Endothelial cell (in vitro differentiated cells): ENCODE measurements at places on chromosomes 3 and 15.
A peak's percentile ranks its signal among the peaks of the same experiment; 100 is the strongest.

GRCh38 chr3:195895078-195895860 is 13.1 kb downstream of the TNK2 start:
- DNase-seq: peak; percentile 64

DNA sequence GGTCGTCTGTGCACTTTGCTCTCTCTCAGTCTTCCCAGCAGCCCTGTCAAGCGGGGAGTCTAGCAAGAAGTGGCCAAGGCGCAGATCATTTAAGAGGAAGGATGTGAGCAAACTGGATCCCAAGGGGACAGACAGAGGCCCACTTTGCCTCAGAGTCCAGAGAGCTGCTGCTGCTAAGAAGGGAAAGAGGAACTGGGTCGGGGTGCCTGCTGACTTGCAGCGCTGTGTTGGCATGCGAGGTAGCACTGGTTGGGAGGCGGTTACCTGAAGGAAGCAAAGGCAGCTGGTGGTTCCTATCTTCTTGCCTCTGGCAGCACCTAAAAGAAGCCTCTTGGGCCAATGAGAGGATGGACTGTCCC is 28.1 kb downstream of the SMAD3 start:
- DNase-seq: no peak

GRCh38 chr3:101128786-101129185 is 135.6 kb upstream of the ABI3BP start:
- no peak for DNase-seq

GRCh38 chr3:159038405-159038804 is 236.6 kb downstream of the MFSD1 start:
- no peak for DNase-seq

DNA sequence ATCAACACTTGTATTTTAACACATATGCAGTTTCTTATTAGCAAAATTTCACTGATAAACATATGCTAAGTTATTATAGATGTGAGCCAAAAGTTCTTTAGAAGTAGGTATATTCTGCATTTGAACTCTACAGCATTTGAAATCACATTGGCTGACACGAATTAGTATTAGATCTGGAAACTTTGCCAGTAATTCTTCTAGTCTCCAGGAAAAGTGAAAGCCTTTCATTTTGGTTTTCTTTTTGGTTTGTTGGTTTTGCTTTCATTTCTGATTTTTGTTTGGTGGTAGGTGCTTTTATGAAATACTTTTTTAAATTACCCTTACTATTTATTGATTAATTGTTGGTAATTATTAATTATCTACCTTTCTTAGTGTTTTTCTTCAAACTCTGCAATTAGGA is 72.9 kb downstream of the RBMS3 start:
- DNase-seq: no peak

GRCh38 chr3:69364354-69364753 is 21.5 kb downstream of the FRMD4B start:
- DNase-seq: no peak

GRCh38 chr3:148551767-148552260 is 145.9 kb upstream of the AGTR1 start:
- DNase-seq: no peak

GRCh38 chr3:51538115-51538458 is 432 bp upstream of the RAD54L2 start:
- peak; percentile 9 for DNase-seq

GRCh38 chr15:75666823-75667501 is 19.2 kb downstream of the SNX33 start:
- DNase-seq: no peak

GRCh38 chr15:50262533-50262932 is 3.0 kb downstream of the HDC start:
- no peak for DNase-seq

GRCh38 chr3:40185029-40185695 is 124.3 kb upstream of the EIF1B start:
- no peak for DNase-seq

GRCh38 chr3:54541369-54541768 is 386.5 kb downstream of the LRTM1 start:
- DNase-seq: no peak

- no peak for DNase-seq
Observed at GRCh38 chr3:53978386-53978785, 86.7 kb upstream of the SELENOK start.

- no peak for DNase-seq
Observed at GRCh38 chr15:40150163-40150925, 10.5 kb upstream of the BUB1B start.

GRCh38 chr15:27722102-27722501 is 377.0 kb downstream of the OCA2 start:
- DNase-seq: no peak

- peak; percentile 78 for DNase-seq
Observed at GRCh38 chr15:84748274-84749110, at the start of gene ZNF592. ZNF592 (plus strand) TSS chr15:84748592; CDS start chr15:84782676, 34,084 bp downstream.

- DNase-seq: no peak
Observed at GRCh38 chr3:196360586-196360985, 22.4 kb upstream of the TM4SF19 start.

- DNase-seq: no peak
Observed at GRCh38 chr3:171790898-171791691, 19.2 kb downstream of the PLD1 start.

GRCh38 chr3:194269610-194270145 is 81.5 kb downstream of the CPN2 start:
- no peak for DNase-seq

GRCh38 chr3:169660709-169661360 is 2.7 kb downstream of the MECOM start:
- peak; percentile 5 for DNase-seq

DNA sequence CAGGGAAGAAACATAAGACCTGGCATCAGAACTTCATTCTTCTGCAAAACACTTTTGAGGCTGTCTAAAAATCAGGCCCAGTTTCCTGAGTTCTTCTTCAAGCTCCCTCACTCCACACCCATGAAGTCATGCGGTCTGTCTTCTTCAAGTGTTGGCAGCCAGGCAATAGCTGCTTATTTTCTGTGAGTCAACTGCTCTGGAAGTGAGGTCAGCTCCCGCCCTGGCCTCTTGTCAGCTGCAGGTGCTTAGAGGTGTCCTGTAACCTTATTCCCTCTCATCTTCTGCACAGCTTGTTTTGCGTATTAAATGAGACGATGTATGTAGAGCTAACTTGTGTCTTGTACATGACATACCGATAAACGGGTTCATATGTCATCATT is 226.1 kb downstream of the ADAMTS17 start:
- no peak for DNase-seq

DNA sequence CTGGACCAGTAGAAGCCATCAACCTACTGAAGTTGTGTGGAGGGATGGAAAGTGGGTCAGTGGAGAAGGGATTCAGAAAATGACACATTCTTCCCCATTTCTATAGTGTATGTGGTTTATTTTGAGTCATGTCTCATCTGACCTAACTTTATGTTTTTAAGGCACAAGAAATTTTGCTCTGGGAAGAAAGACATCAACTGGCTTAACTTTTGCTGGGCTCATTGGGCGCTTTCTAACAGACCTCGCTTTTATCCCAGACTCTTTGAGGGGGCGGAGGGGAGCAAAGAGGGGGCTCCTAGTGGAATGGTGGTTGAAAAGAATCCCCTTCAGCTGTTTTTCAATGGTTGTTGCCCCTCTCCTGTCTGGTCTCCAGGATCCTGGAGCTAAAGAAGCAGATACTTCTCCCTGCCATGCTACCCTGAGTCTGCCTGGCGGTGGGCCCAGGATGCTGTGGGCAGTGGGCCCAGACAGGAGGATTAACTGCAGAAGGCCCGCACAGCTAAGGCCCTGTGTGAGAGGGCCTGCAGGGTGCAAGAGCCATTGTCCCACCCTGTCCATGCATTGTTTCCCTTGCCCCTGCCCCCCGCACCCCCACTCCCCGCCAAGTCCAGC is 14.5 kb downstream of the CSRNP1 start:
- no peak for DNase-seq

GRCh38 chr15:70955151-70955550 is 62.5 kb downstream of the LRRC49 start:
- no peak for DNase-seq
